HTR-8/SVneo (cell line): ENCODE measurements at places on chromosomes 12 and 14.
A peak's percentile ranks its signal among the peaks of the same experiment; 100 is the strongest.

- DNase-seq = no peak
These were observed 27.0 kb upstream of the DUSP6 start for GRCh38 chr12:89379148-89379838.

DNA sequence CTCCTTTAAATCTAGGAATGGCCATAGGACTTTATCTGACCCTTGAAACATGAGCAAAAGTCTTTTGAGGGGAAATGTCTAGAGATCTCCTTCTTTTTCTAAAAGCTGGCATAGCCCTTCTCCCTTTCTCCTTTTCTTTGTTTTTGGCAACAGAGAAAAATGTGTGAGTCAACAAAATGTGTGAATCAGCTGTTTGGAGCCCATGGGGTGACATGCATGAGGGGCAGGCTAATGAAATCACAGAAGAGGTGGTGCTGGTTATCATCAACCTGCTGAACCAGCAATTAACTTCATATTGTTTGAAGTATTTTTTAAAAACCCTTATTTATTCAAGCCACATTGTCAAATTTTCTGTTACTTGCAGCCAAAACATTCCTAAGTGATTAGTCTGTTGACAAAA, 132.3 kb downstream of the CCDC59 start:
- DNase-seq = no peak

- no peak for DNase-seq
These were observed 67.8 kb upstream of the LTA4H start for GRCh38 chr12:96103067-96103644.

GRCh38 chr12:94790825-94791224, 140.5 kb upstream of the TMCC3 start:
- no peak for DNase-seq

GRCh38 chr12:49825360-49825970, 2.7 kb downstream of the NCKAP5L start:
- no peak for DNase-seq

- DNase-seq = no peak
These were observed 5.4 kb downstream of the DDN start for GRCh38 chr12:48993787-48994186.

DNA sequence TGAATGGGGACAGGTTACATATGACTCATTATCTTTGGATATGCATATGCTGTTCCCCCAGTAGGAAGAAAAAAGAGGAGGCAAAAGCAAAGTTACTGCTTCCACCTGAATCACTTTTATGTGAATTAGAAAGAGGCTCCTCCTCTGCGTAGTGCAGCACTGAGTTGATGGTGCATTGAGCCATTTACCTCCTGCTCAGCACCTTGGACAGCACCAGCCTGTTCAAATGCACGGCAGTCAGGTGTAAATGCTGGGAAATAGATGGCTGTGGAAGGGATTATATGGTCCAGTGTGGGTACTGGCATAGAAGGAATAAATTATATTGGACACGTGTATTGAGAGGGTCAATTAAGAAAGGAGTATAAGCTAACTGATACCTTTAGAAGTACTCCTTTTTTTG, 541.9 kb upstream of the SEL1L start:
- no peak for DNase-seq

DNA sequence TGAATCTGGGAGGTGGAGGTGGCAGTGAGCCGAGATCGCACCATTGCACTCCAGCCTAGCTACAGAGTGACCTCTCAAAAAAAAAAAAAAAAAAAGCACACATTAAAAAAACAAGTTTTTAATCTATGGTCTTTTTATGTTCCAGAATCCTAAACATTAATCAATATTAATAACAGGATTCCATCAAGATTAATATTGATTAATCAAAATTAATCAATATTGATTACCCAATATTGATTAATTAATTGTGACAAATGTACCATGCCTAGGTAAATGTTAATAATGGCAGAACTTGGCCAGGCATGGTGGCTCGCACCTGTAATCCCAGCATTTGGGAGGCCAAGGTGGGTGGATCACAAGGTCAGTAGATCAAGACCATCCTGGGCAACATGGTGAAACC, 7.9 kb upstream of the NANOG start:
- DNase-seq = no peak

DNA sequence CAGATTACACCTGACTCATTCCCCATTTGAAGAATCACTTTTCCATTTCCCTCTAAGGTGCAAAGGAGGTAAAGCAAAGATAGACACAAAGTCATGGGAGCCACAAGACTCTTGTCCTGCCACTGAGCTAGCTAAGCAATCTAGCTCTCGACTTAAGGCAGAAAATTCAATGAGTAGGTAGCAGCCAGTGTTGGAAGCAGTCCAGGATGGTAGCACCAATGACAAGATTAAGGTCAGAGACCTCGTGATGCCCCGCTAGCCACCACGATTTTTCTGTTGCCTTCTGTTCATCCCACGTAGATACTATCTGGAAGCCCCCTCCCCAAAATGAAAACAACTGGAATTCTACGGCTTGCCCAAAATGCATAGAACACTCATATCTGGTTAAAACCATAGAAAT, 1.4 kb downstream of the VAMP1 start:
- DNase-seq = no peak

DNA sequence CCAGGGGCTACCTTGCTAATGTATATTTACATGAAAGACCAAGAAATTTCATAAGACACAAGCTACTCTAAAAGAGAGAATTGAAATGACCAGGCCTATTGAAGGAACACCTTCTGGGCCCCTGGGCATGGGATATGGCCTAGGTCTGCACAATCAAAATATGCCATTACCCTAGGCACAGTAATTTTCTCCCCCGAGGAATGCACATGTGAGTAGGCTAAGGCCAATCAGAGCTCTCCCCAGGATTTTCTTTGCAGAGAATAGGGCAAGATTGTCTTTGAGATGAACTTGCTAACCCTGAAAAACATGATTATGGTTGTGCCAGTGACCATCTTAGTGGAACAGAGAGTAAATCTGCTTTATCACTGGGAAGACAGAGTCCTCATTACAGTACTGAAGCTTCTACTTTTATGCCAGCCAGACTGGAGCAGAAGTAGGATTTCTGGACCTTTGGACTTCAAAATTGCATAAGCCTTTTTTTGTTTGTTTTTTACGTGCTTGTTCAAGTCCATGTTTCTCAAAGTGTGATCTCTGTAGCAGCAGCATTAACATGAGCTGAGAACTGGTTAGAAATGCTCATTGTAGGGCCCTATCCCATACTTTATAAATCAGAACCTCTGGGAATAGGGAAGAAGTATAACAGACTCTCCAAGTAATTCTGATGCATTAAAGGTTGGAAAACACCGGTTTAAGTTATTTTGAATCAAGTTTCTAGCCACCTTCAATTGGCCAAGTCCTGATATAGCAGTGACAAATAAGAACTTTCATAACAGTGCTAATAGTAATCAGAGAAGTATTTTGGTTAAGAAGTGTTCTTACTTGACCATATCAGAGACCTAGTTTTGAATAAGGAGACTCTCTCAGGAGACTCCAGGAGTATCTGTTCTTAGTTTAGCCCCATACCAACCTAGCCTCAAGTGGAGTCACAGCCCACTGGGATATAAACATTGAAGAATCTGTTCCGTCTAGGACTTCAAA, 112.9 kb downstream of the LMO3 start:
- no peak for DNase-seq

- DNase-seq = no peak
These were observed 29.9 kb downstream of the TSPAN9 start for GRCh38 chr12:3107071-3107583.

- DNase-seq = no peak
These were observed 87.8 kb upstream of the DYNC1H1 start for GRCh38 chr14:101876555-101876938.

DNA sequence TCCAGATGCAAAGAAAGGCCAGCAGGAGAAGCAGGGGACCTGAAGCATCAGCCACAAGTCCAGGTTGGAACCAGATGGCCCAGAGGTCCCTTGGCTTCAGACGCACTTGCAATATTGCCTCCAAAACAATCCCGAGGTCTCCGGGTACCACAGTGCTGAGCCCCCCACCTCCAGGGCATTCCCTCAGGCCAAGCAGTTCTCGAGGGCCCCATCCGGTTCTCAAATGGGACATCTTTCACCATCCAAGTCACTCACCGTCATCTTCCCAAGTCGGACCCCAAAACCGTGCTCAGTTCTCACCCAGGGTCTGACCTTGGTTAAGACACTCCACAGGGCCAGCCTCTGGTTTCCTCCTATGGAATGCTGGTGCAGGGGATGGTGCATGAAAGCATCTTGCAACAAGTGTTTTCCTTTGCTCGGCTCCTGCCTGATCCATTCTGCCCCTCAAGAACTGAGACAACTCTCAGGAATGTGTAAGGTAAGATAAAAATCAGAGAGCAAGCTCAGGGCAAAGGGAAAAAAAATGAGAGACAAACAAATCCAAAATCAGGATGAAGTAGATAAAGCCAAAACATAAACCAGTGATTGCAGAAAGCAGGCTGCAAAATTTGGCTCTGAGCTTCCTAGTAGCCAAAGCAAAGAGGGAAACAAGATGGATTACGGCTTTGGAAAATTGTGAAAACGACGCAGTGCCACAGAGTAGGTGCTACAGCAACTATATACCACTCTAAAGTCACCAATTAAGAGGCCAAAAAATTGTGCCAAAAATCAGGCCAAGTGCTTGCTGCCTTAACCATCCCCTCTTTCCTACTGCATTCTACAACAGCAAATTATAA, 8.0 kb downstream of the NCOR2 start:
- no peak for DNase-seq

- DNase-seq = no peak
These were observed 291.1 kb upstream of the RTL1 start for GRCh38 chr14:101194373-101195308.

DNA sequence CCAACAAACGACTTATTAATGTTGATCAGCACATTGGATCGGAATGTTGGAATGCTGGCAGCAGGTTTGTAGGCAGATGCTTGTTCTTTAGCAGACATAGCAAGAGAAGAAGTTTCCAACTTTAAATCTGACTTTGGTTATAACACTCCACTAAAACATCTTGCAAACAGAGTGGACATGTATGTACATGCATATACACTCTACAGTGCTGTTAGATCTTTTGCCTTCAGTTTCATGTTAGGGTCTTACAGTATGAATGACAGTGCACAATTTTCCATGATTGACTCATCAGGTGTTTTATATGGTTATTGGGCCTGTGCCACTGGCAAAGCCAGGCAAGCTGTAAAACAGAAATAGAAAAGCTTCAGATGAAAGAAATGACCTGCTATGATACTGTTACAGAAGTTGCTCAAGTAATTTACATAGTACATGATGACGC, 14.3 kb upstream of the DHRS7 start:
- no peak for DNase-seq

GRCh38 chr12:108457734-108458361, 57.2 kb upstream of the FICD start:
- DNase-seq = no peak

- DNase-seq = no peak
These were observed 106.9 kb downstream of the RFLNA start for GRCh38 chr12:124401704-124402221.

DNA sequence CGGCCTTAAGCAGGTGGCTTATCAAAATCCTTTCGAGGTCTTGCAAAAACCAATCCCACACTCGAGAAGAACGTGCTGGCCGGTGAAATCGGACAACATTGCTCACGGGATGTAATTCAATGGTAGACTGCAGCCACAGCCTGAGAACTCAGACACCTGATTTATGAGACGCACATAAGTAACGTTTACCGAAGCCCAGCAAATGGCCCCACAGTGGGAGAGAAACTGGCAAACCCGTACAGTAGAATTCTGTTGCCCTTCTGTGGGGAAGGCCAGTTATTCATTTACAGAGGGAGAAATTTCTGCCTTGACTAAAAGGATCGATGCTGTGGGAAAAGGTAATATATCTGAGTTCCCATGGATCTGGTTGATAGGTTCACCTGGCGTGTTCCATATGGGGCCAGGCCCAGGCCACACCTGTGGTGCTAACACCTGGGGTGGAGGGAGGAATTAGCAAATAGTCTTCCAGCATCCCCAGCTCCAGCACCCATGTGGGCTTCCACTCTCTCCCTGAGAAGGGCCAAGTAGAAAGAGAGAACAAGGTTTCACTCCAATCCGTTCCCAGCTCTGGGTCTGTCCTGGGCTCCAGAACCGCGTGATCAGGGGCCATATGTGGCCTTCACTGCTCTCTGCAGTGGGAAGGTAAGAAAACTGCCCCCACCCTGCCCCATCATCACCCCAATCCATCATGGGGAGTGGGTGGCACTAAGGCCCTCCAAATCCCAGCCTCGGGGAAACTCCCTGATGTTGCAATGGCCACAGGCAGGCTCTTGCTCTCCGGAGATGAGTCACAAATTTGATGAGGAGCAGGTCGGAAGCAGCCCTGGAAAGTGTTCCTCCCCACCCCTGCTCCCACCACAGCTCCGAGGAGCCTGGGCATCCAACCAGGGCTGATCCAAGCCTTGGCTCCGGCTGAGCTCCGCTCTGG, 12.7 kb downstream of the BDKRB1 start:
- DNase-seq = peak; percentile 87

- DNase-seq = no peak
These were observed 58.3 kb downstream of the PRIMA1 start for GRCh38 chr14:93729993-93730392.

DNA sequence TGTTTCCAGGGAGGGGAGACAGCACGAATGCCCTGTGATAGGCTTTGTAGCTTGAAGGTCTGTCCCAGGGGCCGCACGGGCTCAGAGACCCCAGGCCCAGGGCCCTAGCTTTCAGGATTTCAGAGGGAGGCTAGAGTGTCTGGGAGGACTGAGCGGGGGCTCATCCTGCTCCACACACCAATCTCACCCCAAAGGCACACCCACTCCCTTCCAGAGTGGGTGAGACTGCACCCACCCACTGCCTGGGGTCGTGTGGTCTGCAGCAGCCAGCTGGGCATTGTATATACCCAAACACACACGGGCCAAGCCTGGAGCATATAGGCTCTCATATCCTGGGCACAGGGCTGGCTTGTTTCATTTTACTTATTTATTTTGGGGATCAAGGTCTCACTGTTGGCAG, 5.8 kb upstream of the SLC25A47 start:
- DNase-seq = no peak

DNA sequence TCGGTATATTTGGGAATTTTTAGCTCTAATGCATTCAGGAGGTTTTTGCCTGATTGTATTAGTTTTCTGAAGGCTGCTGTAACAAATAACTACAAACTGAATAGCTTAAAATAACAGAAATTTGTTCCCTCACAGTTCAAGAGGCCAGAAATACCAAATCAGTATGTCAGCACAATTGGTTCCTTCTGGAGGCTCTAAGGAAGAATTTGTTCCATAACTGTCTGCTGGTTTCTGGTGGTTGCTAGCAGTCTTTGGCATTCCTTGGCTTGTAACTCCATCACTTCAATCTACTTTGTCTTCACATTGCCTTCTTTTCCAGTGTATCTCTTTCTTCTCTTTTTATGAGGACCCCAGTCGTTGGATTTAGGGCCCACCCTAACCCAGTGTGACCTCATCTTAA, 21.3 kb downstream of the TMTC3 start:
- DNase-seq = no peak

DNA sequence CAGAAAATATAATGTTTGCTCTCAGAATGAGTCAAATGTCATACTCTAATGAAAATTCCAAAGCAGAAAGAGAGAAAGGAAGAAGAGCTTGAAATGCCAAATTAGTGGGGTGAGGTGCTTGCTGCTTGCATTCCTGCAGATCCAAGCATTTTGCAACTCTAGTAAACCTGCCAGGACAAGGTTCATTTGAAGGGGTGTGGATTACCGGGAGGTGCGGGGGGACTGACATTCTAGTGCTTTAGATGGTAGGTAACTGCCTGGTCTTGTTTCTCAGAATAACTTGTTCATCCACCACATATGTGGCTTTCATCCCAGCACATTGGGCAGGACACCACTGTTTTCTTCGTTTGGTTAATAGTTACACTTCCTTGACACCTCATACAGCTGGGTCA, 144.4 kb downstream of the AKAP6 start:
- no peak for DNase-seq
